ENCODE measurements at places on chromosomes 3 and 15.

DNA sequence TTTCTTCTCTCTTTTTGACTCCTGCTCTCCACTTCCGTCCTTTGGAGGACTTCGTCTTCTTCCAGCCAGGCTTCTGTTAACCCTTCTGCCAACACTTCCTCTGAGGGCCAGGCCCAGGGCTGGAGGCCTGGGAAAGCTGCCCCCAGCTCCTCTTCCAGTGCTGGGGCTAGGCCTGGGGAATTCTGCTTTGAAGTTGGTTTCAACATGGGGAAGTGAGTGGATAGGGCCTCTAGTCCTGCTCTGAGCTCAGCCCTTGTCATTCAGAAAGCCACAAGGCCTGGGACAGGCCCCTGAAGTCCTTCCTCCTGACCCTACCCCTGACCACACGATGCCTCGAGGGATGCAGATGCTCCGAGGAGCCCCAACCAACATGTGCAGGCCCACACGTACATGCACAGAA, 53.9 kb upstream of the HERC1 start:
- no peak for DNase-seq

DNA sequence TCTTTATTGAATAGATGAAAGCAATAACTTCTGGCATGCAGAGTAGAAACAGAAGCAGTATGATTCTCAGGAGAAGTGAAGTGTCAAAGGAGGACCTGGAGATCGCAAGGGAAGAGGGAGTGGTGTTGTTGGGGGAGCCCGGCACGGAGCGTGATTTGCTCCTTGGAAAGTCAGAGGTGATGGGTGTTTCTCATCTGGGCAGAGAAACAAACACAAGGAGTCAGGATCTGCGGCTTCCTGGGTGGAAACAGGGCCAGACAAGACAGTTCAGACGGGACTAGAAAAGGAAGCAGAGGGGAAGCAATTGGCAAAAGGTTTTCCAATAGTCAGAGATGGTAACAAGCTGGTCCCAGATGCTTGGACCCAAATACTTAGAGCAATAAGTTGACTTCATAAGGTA, 34.4 kb upstream of the CCDC80 start:
- no peak for DNase-seq

GRCh38 chr3:43288366-43288765, 2.0 kb downstream of the SNRK start:
- no peak for DNase-seq

GRCh38 chr15:91699741-91700140, 153.8 kb upstream of the SLCO3A1 start:
- DNase-seq: no peak

- DNase-seq: peak; percentile 95
Observed at GRCh38 chr3:149086232-149086988, at the start of gene HLTF. Gene HLTF (minus strand): TSS chr3:149086533. CDS start chr3:149086336, 197 bp downstream.

GRCh38 chr15:22810853-22811338, 24.5 kb downstream of the NIPA1 start:
- DNase-seq: no peak

- DNase-seq: no peak
Observed at GRCh38 chr15:68252925-68253534, 23.5 kb upstream of the CLN6 start.

GRCh38 chr3:33918126-33918756, 119.8 kb downstream of the PDCD6IP start:
- no peak for DNase-seq

DNA sequence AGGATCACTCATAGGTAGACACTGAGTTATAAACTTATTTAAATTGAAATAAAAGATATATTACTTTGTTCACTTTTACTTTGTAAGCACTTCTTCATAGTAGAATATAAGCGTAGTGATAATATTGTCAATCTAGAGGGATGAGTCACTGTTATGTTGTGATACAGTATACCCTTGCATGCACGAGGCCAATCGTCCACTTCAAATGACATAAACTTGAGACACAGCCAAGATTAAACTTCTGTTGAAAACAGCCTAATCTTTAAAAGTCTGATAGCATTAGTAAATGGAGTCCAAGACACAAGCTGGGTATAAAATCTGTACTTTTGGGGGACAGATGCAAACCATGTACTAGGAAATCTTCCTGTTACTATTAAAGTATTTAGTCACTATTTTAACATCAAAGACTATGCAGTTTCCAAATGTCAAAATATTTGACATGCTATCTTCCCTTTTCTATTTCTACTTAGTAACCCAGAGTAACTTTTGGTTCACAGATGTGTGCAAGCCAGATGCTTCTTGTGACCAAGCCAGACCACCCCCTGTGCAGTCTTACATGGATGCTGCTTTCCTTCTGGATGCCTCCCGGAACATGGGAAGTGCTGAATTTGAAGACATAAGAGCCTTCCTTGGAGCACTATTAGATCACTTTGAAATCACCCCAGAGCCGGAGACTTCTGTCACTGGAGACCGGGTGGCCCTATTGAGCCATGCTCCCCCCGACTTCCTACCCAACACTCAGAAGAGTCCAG, 85.3 kb downstream of the PIK3R4 start:
- no peak for DNase-seq

DNA sequence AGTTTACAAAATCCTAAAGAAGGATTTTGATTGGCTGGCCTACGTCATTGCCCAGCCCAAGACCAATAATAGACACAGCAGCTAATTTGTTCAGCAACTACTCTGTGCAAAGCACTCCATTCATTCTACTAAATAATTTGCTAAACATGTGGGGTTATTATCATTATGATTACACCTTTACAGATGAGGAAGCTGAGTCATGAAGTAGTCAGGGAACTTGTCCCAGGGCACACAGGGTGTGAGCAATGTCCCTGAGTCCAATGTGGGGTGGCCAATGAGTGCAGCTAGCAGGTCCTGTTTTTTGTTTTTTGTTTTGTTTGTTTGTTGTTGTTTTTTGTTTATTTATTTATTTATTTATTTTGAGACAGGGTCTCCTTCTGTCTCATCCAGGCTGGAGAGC, 183.6 kb downstream of the ABHD5 start:
- DNase-seq: no peak

GRCh38 chr3:26621906-26622620, 509 bp upstream of the LRRC3B start:
- DNase-seq: no peak

DNA sequence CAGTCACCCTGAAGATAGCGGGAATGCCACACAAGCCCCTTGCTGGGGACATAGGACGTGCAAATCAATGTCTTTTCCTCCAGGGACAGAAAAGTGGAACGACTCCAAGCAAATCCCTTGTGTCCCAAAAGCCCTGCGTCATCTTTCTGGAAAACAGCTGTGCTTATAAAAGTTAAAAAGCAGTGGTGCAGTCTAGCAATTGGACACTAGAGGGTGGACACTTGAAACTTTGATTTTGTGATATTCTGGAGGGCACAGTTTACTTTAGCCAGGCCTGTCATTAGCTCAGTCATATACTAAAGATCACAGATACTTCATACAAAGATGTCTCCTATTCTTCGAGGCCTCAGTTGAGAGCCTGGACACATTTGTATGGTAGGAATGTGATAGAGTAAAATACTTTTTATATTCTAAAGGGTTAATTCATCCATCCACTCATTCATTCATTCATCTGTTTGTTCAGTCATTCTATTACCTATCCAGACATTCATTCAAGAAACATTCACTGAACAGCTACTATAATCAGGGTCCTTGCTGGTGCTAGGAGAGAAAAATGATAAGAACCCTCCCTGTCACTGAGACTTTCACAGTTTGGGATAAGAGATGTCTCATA, 63.8 kb upstream of the ANKRD34C start:
- DNase-seq: no peak

GRCh38 chr3:72614394-72615074, 233.7 kb downstream of the SHQ1 start:
- DNase-seq: no peak

DNA sequence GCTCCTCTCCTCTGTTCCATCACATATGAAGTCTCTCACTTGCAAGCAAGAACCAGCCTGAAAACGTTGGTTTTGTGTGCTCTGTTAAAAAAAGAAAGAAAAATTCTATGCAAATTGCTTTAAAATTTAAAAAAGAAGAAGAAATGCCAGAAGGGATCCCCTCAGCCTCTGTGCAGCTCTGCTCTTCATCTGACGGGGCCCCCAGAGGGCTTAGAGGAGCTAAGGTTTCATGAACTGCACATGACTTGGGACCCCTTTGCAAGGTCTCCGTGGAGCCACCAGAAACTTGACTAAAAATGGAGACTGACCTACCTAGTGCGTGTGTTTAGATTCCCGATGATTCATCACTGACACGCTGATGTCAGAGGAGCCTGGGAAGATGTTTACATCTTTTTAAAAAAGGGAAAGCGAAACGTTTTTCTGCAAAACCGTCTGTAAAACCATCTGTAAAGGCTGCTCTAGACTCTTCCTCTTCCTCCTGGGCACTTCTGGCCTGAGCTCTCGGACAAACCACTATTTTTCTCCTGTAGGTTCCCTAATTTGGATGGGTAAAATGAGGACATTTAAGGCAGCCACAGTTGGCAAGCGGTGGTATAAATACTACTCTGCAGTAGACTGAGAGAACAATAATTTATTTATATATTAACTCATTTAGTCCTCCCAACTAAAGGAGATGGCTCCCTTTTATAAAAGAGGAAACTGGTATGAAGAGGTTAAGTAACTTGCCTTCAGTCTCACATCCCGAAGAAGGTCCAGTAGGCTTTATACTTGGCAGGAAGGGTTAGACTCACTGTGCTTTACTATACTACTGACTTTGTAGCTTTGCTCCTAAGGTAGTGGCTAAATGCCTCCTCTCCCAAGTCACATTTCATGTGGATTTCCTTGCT, 67.2 kb upstream of the POLG start:
- DNase-seq: no peak

DNA sequence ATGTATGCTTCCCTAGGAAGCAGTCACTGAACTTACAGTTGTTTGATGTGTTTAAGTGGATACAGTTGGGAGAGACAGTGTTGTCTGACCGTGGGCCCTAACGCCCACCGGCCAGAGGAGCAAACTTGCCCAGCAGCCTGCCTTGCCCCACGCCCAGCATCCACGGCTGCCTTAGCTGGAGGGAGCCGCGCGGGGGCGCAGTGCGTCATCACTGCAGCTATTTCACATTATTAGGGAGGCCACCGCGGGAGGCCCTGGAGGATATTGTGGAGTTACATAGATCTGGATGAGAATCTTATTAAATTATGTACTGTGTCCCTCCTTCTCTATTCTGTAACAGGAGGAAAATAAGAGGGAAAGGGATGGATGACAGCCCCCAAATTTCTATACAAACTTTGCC, 267.2 kb downstream of the GABRG3 start:
- no peak for DNase-seq

- no peak for DNase-seq
Observed at GRCh38 chr3:53730576-53730975, 115.6 kb downstream of the CHDH start.

DNA sequence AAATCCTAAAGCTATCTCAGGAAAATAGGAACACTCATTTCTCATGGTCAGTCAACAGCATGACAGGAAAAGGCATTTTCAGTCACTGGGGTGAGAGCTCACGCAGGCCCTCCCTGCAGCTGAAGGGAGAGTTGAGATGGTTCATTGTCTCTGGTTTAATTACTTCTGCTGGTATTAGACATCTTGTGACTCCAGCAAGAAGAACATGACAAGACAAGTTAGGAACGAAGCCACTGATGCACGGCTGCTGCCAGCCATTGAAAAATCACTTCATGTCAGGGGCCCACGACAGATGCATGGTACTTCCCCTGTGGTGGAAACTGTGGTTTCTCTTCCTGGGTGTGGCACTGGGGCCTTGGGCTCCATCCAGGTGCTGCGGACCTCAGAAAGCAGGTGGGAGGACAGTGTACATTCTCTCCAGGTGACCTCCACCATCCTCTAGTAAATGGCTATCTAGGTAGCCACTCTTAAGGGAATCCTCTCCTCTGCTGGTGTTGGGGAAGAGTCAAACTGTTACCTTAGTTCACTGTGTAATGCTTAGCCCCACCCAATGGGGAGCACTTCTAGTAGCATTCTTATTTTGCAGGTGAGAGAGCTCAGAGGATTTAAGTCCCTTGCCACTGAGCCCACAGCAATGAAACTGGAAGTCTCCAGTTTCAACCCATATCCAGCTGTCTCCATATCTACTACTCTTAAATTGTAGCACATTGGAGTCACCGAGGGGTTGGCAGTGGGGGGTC, 274.2 kb downstream of the LRTM1 start:
- no peak for DNase-seq

DNA sequence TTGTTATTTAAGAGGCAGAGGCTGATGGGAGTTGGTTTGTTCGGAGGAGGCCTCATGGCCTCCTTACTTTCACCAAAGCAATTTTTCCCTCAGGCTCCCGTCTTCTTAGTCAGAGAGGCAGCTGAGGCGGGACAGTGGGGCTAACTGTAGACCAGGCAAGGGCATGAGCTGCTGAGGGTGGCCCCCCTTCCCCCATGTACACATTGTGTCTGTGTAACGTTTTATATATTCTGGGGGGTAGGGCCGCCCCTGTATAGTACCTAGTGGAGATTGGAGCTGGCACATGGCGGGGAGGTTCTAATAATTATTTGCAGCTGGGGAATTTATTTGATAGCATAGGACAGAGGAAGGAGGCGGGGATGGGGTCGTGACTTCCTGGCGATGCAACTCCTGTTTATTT, 35.1 kb downstream of the NGRN start:
- no peak for DNase-seq

GRCh38 chr3:138461246-138461645, 26.8 kb downstream of the ESYT3 start:
- no peak for DNase-seq

- DNase-seq: no peak
Observed at GRCh38 chr15:25345943-25346342, 92.9 kb downstream of the UBE3A start.

- no peak for DNase-seq
Observed at GRCh38 chr15:88144921-88145653, 111.5 kb downstream of the NTRK3 start.

GRCh38 chr3:181739628-181740027, 27.9 kb downstream of the SOX2 start:
- DNase-seq: no peak

DNA sequence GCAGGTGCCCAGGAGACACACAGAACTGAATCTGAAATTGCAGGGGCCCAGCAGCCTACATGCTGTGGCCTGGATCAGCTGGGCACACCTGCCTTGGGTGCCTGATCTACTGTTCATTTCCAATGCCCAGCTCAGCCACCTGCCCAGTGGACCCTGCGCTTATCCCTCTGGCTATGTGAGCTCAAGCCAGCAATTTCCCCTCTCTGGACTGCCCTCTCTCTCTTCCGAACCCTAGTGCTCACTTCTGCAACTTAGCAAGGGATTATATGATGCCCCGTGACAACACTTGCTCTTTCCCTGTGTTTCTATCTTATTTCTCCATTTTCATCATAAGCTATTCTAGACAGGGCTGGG, 276.0 kb downstream of the UACA start:
- no peak for DNase-seq

Measured in activated effector memory CD4-positive, alpha-beta T cell treated with anti-CD3 and anti-CD28 coated beads, Interleukin-2, amount 50 U/mL, for 16 hours (primary cell).